Skeletal muscle cell (primary cell): ENCODE measurements at places on chromosomes 2 and 18.

DNA sequence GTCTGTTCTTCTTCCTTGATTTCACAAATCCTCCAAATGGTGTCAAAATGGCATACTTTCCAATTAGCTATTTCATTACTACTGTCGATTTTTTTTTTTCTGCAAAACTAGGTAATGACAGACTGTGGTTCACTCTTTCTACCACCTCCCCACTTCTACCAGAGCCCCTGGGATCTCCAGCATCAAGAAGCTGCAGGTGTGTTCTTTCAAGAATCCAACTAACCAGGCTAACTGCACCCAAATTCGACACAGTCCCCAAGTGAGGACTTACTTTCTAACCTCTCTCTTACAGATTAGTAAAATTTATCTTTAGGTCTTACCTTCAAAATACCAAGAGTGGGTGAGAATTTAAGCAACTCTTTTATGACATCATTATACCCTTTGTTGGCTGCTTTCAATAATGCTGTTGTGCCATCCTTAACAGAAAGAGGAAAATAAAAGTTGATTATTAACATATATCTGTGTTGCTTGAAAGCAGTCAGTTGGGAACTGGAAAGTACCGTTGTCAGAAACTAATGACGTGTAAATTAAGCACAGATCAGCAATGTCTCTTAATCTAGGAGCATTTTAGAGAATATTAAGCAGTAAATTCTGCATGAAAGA lies 31.2 kb upstream of the NPC1 start:
- no peak for DNase-seq

DNA sequence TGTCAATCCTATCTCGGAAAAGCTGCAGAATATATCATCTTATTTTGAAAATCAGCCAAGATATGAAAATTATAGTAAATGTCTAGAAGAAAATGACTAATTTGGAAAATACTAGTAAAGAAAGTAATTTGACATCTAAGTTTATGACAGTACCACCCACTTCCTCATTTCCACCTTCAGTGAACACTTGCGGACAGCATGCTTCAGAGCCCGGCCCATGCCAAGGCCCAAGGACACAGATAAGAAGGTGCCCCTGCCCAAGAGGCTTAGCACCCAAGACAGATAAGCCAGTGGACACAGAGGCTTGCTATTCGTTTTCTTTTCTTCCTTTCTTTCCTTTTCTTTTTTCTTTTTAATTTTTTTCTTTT lies 4.8 kb upstream of the KCNG2 start:
- DNase-seq, result no peak

DNA sequence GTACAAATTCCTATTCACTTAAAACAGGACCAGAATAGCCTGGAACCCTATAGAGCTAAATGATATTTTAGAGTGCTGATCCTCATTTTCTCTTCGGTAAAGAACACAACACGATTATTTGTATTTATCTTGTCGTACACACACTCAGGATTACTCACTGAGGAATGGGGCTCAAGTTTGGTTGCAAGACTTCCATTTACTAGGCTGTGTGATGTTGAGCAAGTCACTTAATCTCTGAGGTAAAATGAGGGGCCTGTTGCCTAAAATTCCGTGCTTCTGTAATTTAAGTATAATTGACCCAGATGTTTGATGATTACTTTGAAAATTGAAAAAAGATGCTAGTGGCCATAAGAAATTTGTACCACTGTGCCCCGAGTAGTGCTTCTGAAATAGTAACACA lies 42.6 kb upstream of the MAP4K3 start:
- DNase-seq, result no peak

DNA sequence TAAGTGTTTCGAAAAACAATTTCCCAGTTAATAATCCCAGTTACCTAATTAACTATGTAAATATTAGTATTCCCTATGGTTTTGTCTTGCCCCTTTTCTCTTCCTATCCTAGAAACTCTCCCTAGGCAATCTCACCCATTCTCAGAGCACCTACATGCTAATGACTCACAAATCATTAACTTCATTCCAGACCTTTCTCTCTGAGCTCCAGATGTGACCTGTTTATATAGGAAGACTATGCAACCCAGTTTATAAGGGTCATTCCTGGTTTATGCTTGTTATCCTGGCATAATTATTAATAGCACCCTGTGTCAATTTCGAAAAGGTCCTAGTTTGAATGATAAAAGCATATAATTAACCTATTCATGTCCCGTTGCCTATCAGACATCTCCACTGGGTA lies 14.8 kb upstream of the SERTAD2 start:
- no peak for DNase-seq

DNA sequence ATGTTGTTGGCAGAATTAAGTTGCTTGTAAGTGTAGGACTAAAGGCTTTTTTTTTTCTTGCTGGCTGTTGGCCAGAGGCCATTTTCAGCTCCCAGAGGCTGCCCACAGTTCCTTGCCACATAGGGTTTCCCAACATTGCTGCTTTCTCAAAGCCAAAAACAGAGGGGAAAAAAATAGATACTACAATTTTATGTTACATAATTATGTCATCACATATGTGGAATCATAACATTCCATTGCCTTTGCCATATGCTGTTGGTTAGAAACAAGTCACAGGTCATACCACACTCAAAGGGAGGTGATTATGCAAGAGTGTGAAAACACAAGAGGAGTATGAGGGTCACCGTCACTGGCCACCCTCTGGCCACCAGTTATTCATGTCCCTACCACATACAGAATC lies 154.5 kb downstream of the RTN4 start:
- peak; percentile 67 for DNase-seq

DNA sequence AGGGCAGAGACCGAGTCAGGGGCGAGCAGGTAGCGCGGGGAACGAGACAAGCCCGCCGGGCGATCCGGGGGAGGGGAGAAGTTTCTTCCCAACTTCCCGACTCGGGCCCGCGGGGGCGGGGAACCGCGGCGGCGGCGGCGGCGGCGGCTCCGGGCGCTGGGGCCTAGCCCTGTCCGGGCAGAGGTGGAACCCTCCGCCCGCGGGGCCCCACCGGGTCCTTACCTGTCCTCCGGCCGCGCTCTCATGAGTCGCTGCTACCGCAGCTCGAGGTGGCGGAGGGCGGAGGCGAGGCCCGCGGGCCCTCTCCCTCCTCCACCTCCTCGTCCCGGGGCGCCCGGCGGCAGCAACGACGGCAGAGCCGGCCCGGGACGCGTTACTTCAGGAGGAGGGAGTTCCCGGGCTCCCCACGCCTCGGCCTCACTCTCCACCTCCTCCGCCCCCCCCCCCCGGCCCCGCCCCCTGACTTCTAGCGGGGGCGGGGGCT lies at the start of gene YES1:
Gene YES1 (minus strand): TSS at position 351 of the 484 bp plus-strand sequence. CDS start 55,415 bp downstream, outside the sequence.
- DNase-seq, result no peak

- DNase-seq, result no peak
Observed at GRCh38 chr18:56900195-56901094, 246.4 kb upstream of the BOD1L2 start.

GRCh38 chr18:69956665-69957620 lies 9.3 kb upstream of the CD226 start:
- no peak for DNase-seq

GRCh38 chr2:45452866-45453265 lies 158.2 kb downstream of the SRBD1 start:
- peak; percentile 83 for DNase-seq

DNA sequence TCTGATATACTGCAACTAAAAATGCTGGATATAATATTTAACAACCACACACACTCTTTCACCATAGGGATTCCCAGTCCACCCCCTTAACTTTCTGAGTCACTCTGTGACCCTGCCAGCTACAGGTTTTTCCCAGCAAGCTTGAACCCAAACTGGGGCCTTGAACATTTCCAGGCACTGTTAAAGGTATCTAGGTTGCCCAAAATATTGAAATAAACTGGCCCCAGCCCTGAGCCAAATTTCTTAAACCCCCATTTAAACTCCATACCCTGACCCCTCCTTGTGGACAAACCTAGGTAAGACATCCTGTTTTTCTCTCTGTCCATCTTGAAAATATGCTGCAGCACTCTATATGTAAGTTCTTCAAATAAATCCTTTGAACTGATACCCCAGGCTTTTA lies 19.7 kb upstream of the DCTN1 start:
- no peak for DNase-seq
